ENCODE measurements at places on chromosomes 5 and 9. TPM values are rescaled to one million over a fixed set of nuclear protein-coding genes. Genes with fewer than 3 reads are reported as not detected.

The PPP3R2 gene
- not detected for total RNA-seq

GRCh38 chr5:115947260-115947659 lies 15.0 kb upstream of the LVRN start:
- no peak for DNase-seq

DNA sequence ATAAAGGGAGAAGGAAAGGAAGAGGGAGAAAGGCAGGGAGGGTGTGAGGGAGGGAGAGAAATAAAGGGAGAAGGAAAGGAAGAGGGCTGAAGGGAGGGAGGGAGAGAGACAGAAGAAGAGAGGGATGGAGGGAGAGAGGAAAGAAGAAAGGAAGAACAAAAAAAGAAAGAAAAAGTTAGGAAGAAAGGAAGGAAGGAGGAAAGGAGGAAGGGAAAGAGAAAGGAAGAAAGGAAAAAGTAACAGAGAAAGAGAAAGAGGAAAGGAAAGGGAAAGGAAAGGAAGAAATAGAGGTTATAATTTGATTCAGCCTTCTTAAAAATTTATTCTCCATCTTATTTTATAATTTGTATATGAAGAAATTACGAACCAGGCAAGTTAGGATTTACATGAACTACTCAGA lies 836.6 kb upstream of the C9orf72 start:
- no peak for DNase-seq

DNA sequence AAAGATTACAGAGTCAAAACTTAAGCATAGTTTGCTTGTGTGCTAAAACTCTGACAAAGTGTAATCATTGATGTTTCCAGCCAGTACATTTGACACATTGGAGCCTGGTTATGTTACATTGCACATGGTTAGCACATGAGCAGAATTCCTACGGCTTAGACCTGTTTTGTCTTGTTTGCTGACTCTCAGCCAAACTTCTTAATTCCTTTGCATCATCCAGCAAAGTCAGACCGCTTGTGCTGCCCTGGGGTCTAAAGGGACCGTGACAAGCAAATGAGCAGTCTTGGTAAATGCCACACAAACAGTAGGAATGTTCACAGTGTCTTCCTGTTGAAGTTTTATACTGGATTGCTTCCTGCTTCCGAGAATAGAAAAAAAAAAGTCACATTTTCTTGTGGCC lies 72.0 kb upstream of the ENTREP1 start:
- DNase-seq = no peak

The SNCAIP gene
- total RNA-seq = not detected

GRCh38 chr9:33157960-33158842 lies 8.9 kb downstream of the B4GALT1 start:
- DNase-seq = no peak

DNA sequence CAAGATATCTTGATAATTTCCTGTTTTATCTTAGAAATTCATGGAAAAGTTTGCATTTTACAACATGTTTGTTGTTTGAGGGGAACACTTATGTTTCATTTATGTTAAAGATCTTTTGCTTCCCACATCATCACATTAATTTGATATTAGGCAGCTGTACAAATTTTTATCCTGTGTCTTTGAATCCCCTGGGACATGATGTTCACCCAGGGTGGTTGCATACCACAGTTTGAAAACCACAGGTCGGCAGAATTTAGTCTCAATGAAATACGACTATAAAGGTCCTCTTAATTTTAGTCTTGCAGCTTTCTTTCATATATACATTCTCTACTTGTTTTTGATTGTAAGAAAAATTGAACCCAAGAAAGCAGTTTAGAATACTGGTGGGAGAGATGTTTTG lies 3.7 kb downstream of the NAA35 start:
- DNase-seq = no peak

- no peak for DNase-seq
Measured at GRCh38 chr5:123037104-123037418, 536 bp upstream of the PPIC start.

The FABP6 gene
- total RNA-seq = not detected

GRCh38 chr5:155254399-155254798 lies 240.8 kb downstream of the KIF4B start:
- DNase-seq = no peak

DNA sequence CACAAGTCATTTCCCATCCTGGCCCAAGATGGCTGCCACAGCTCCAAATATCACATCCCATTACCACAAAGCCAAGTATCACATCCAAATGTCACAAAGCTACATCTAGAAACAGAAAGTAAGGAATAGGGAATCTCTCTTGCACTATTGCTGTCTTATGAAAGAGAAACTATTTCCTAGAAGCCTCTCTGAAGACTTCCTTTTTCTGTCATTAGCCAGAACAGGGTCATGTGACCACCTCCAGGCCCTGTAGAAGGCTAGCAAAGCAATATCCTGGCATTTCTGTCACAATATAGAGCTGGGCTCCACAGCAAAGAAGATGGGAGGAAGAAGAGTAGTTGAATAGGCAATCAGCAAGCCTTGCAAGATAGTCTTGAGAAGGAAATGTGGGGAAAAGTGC lies 99.2 kb downstream of the SH3TC2 start:
- DNase-seq = no peak

The ADCY2 gene
- not detected for total RNA-seq

The F2RL1 gene
- 0.94 TPM for total RNA-seq

- no peak for DNase-seq
Measured at GRCh38 chr5:33890131-33891032, 1.4 kb downstream of the ADAMTS12 start.

DNA sequence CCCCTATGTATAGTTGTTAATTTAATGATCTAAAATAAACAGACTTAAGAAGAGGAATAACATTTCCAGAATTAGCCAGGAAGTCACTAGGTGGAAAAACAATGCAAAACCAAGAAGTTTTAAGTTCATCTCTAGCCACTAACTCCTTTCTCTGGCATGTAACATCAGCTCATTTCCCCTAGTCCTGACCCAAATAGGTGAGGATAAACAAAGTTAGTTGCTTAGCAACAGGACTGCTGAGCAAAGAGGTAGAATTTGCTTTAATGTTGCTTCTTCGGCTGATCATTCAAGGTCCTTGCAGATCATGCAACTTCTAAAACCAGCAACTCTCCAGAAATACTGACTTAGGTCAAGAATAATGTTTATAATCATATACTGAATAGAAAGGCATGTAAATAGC lies 675.8 kb downstream of the CETN3 start:
- no peak for DNase-seq

GRCh38 chr5:98604301-98604700 lies 169.2 kb upstream of the RGMB start:
- no peak for DNase-seq

The TMEM171 gene
- total RNA-seq = not detected

- DNase-seq = no peak
Measured at GRCh38 chr5:133358271-133358670, 254.1 kb downstream of the FSTL4 start.

The PHF24 gene
- total RNA-seq = not detected

GRCh38 chr5:2762744-2763532 lies 11.5 kb upstream of the IRX2 start:
- no peak for DNase-seq

The NLN gene
- total RNA-seq = 2.3 TPM

- no peak for DNase-seq
Measured at GRCh38 chr9:134991808-134992754, 74.4 kb upstream of the FCN1 start.

- DNase-seq = no peak
Measured at GRCh38 chr9:1890816-1891215, 124.3 kb upstream of the SMARCA2 start.

DNA sequence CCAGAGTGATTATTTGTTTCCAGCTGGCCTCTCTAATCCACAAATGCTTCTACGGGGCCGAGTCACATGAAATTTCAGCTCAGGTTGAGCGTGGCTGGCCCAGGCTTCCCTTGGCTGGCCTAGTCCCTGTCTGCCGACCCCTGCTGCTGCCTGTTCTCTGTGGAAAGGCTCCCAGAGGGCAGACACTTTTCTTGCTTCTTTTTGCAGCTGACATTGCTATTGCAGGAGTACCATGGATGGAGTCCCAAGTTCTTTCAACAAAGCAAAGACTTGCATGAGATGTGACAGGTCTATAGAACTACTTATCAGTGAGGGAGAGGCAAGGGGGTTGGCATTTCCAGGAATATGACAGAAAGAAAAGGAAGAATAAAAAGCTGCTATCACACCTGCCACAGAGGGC lies 287.4 kb upstream of the ARRDC3 start:
- no peak for DNase-seq

The IFNB1 gene
- not detected for total RNA-seq

DNA sequence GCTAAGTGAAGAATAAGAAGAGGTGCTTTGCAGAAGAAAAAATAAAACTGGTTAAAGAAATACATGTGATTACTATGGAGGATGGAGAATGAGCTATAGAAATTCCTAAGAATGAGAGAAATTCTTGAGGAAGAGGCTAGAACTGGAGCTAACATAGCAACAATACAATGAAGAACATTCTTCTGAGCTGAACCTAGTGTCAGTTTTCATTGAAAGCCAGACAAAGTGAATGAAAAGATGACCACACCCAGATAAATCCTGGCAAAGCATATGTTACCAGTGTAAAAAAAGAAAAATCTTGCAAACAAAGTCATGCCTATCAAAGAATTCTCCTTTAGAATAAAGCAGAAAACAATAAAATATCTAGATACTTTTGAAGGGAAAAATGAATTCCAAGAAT lies 39.6 kb downstream of the SGCD start:
- DNase-seq = no peak

DNA sequence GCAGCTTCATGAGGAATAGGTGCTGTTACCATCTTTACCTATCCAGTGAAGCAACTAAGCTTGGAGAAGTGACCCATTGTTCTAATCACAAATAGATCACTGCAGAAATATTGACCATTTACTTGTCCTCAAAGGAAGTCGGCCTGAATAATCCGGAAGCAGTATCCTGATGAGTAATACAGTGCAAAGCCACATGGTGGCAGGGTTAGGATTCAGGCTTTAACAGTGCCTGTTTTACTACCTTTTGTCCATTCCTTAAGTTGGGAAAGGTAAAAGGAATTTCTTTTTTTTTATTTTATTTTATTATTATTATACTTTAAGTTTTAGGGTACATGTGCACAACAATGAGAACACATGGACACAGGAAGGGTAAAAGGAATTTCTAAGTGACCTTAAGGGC lies 336.3 kb downstream of the KDM4C start:
- DNase-seq = no peak

DNA sequence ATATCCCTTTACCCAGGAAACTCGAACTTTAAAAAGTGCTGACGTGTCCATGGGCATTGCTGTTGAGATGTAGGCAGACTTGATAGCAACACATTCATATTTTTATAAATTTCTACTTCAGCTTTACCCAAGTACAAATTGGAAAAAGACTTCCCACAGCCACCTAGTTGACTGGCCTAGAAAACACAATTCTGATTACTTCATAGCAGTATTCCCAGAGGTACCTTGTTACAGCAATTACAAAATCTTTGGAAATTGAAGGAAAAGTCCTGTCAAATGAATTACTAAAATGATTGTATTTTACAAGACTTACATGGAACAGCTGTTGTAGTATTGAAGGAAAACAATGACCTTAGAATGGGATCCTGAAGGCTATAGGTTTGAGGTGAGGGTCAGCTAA lies 130.7 kb upstream of the NREP start:
- DNase-seq = no peak

The SLC9A3 gene
- total RNA-seq = 1.1 TPM

Data from T-helper 17 cell (primary cell).